Cardiac atrium fibroblast (primary cell): ENCODE measurements at places on chromosomes 12 and 14. TPM values are rescaled to one million over a fixed set of nuclear protein-coding genes. Genes with fewer than 3 reads are reported as not detected.

Gene ZFP36L1
- 48.6 and 75.7 TPM in 2 replicates for total RNA-seq

Gene TMEM132C
- total RNA-seq = 6.0 and 8.7 TPM in 2 replicates

Gene AQP2
- not detected in 2 replicates for total RNA-seq

Gene POTEM
- not detected in 2 replicates for total RNA-seq

Gene CEP170B
- 17.5 and 17.8 TPM in 2 replicates for total RNA-seq
